ENCODE measurements at places on chromosomes 4 and X.

- H3K27me3 ChIP-seq, result peaks cover 34% of the 10 kb centered on the region
- H3K27ac ChIP-seq, result no peak overlapping the region
- H3K4me3 ChIP-seq, result no peak overlapping the region
Measured at GRCh38 chrX:153578200-153578835, 20.6 kb downstream of the CCNQ start.

DNA sequence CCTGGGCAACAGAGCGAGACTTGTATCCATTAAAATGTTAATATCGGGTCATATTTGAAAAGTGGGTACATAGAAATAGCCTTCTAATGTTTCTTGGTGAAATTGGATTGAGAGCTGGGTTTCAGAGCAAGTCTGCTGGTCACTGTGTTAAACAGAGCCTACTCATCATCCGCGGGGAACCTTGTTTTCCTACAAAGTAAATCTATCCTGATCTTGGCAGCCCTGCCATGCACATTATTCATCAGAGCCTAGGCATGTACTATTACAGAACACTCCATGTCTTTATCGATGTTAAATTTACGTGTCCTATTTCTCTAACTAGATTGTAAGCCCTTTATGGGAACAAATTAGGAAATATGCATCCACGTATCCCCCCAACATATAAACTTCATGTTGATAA lies 18.7 kb downstream of the SETD7 start:
- H3K36me3 ChIP-seq, result no peaks in the 10 kb centered on the region
- H3K4me1 ChIP-seq, result no peaks in the 10 kb centered on the region
- H3K27ac ChIP-seq, result no peak overlapping the region

- H3K27me3 ChIP-seq, result no peaks in the 10 kb centered on the region
- 0 out of 2 replicates have a peak, but pooled peaks cover 5% of the 10 kb centered on the region for H3K4me1 ChIP-seq
- DNase-seq, result no peak
- H3K4me3 ChIP-seq, result no peak overlapping the region
Measured at GRCh38 chrX:105116486-105116885, 104.0 kb downstream of the TEX13A start.

DNA sequence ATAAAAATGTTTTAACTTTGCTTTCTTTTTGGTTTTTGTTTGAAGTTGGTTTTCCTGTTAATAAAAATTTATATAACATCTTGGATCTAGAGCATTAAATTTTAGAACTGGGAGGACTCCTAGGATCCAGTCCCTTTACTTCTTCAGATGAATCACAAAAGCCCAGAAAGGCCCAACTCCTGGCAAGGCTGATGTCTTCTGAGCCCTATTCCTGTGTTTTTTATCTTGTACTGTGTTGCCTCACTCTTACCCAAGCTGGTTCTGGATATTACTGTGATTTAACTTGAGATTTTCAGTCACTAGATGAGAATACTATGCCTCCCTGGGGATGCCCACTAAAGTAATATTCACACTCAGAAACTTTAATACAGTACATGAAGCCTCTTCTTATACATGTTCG lies 127.1 kb upstream of the GALNT7 start:
- no peaks in the 10 kb centered on the region for H3K27me3 ChIP-seq
- no peak overlapping the region for H3K27ac ChIP-seq

DNA sequence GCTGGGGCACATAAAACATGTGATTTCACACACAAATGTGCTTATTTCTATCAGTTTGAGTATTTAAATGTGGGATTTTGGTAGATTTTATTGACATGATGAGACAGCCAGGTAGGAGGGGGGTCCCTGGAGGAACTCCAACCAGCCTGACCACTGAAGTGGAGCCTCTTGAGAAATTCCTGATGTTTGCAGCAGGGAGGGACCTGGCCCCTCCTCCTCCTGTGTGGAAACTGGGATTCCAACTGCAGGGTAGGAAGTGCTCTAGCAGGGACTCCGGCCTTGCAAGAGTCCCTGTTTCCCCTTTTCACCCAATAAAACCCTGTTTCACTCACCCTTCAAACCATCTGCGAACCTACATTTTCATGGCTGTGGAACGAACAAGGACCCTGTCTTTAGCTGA lies 2224.0 kb upstream of the AGA start:
- DNase-seq, result no peak
- H3K4me1 ChIP-seq, result no peaks in the 10 kb centered on the region
- H3K27me3 ChIP-seq, result no peaks in the 10 kb centered on the region
- no peak overlapping the region for H3K27ac ChIP-seq

DNA sequence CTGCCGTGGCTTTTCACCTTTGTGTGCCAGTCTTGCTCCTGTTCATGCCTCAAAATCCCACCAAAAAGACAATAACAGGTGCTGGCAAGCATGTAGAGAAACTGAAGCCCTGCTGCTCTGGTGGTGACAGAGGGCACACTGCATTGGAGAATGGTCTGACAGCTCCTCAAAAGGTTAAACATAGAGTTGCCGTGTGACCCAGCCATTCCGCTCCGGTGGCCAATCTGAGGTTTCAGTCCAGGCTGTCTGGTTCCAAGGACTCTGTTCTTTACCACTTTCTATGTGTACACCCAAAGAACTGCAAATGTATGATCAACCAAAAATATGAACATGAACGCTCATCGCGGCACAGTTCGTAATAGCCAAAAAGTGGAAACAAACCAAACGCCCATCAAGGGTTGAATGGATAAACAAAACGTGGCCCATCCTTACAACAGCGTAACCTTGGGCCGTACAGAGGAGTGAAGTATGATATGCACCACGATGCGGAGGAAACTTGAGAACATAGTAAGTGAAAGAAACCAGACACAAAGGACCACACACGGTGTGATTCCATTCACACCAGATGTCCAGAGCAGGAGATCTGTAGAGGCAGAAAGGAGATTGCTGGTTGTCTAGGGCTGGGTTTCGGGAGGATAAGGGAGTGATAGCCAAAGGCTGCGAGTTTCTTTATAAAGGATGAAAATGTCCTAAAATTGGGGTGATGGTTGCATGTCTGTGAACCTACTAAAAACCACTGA lies 33.6 kb upstream of the WFS1 start:
- H3K27me3 ChIP-seq, result peaks cover 34% of the 10 kb centered on the region
- H3K4me3 ChIP-seq, result no peak overlapping the region
- no peak for DNase-seq
- no peaks in the 10 kb centered on the region for H3K36me3 ChIP-seq
- H3K27ac ChIP-seq, result no peak overlapping the region

DNA sequence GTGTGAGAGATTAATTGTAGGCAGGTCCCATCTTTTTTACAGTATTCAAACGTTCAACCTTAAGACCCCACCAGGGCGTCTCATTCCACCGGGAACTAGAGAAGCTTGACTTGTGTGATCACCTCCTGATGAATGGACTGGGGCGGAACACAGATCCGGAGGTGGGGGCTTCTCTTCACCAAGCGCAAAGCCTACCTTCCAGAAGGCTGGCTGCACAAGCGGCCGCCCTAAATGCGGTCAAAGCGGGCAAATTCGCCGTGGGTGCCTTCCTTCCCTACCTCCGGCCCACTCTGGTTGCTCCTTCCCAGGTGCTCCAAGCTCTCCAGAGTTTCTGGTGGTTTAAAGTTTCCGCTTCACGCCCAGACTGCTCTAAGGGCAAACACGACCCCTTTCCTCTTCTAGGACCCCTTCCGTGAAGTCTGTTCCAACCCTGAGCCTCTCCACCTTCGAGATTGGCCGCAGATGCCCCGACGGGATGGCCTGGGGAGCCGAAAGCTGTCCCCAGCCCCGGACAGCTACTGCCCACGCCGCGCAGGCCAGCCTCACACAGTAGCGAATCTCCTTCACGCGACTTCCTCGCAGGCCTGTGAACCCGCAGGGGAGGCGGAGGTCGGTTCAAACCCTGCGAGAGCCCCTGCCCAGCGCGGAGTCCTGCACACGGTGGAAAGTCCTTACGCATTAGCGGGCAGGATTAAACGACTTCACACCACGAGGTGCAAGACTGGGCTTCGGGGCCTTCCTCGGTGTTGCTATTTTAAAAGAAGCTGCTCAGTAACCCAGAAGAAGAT lies 1.6 kb upstream of the WWC2 start:
- H3K4me1 ChIP-seq, result no peaks in the 10 kb centered on the region
- H3K36me3 ChIP-seq, result no peaks in the 10 kb centered on the region
- peaks cover 22% of the 10 kb centered on the region for H3K27me3 ChIP-seq

- no peak overlapping the region for H3K4me3 ChIP-seq
- no peak for DNase-seq
- H3K27me3 ChIP-seq, result no peaks in the 10 kb centered on the region
- no peaks in the 10 kb centered on the region for H3K36me3 ChIP-seq
Measured at GRCh38 chr4:127686658-127687057, 43.5 kb upstream of the SLC25A31 start.

Data from MM.1S (cell line).